ENCODE measurements at places on chromosomes 2 and 18.
A peak's percentile ranks its signal among the peaks of the same experiment; 100 is the strongest.

GRCh38 chr2:127636248-127637235 lies 9.4 kb upstream of the GPR17 start:
- DNase-seq = no peak

- peak; percentile 6 for DNase-seq
Observed at GRCh38 chr2:32958821-32959220, 12.1 kb downstream of the LTBP1 start.

- DNase-seq = no peak
Observed at GRCh38 chr2:74525717-74526648, at the start of gene DQX1. Gene DQX1, minus strand, starts transcription at chr2:74526231. Its CDS starts 502 bp downstream, at chr2:74525729.

DNA sequence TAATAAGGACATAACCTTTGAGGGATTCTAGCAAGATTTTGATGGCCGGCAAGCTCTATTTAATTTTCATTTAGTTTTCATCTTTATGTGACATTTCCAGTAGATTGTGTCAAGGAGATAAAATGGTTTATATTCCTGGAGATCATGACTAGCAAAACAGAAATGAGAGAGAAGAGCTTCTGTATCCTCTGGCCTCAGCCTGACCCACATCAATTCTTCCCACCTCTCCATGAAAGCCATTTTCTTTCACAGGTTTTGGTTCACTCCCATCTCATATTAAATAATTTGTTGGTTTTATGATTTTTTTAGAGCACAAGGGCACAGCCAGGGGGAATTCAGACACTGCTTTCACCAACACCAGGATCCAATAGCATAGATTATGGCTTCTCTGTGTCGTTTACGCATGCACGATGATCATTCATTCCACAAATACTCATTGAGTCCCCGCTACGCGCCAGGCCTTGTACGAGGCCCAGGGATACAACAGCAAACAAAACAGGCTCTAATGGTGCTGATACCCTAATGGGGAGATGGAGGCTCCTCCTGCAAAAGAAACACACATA lies 85.9 kb downstream of the SH3BP4 start:
- DNase-seq = no peak

- peak; percentile 66 for DNase-seq
Observed at GRCh38 chr2:199977984-199978415, 22.6 kb downstream of the MAIP1 start.

- DNase-seq = peak; percentile 29
Observed at GRCh38 chr2:151237422-151238025, 24.1 kb downstream of the RBM43 start.

DNA sequence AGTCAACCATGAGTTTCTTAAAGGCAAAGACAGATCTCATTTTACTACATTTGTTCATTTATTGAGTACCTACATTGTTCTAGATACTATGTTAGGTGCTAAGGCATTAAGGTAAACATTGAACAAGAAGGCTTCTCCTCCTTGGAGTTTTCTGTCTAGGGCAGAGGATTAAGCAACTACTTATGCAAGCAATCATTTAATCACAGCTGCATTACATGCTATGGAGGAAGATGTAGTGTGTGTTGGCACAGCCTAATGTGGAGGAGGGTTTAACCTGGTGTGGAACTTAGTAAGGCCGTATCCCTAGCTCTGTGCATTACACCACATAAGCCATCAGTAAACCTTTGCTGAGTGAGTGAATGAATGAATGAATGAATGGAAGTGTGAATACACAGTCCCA lies 106.5 kb upstream of the MAP3K20 start:
- DNase-seq = peak; percentile 28

- no peak for DNase-seq
Observed at GRCh38 chr2:10246831-10247230, 55.9 kb upstream of the HPCAL1 start.

DNA sequence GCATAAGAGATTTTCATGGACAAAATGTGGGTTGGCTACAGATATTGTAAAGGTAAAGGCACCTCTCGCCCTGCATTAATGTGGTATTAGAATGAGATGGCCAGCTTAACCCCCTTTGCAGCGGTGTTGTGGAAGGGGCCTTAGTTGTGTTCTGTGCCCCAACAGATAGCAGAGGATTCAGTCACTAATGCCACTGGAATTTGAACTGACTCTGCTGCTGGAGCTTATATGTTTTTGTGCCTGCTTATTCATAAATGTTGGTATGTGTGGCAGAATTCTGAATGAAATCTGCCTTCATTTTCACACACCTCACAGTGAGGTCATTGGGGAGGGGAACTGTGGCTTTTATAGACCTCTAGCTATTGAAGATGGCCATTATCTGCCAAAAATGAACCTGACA lies 90.7 kb upstream of the ITGA6 start:
- no peak for DNase-seq

DNA sequence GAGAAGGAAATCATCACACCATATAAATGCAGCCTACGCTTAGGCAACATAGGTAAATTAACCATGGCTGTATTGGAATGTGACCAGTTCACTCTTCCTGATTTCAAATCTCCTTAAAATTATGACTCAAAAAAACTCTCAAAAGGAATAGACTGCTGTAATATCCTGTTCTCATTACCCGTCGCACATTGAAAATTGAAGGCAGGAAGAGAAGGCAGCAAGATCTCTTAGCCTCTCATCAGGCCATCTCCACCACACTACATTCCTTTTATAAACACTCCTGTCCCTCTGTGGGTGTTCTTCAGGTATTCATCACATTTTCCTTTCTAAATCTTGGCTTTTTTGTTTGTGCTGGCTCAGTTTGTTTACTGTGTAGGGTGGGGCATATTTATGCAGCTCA lies 83.2 kb downstream of the PPP1R1C start:
- peak; percentile 37 for DNase-seq

DNA sequence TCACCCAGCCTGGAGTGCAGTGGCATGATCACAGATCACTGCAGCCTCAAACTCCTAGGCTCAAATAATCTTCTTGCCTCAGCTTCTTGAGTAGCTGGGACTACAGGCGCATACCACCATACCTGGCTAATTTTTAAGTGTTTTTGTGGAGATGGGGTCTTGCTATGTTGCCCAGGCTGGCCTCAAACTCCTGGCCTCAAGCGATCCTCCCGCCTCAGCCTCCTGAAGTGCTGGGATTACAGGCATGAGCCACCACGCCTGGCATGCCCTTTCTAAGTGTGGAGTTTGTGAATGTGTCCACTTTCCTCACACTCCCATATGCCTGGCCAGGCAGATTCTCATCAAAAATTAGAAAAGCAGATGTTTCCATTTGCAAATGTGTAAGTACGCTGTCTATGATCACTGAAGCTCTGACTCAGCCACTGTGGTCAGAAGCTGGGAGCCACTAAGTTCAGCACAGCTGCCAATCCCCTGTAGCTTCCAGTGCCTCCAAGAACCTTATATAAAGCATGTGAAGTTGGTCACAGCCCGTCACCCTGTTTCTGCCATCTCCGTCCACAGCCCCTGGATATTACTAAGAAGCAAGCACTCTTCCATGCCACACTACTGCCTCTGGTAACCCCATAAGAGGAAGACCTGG lies 155.4 kb downstream of the FAM210A start:
- peak; percentile 16 for DNase-seq

DNA sequence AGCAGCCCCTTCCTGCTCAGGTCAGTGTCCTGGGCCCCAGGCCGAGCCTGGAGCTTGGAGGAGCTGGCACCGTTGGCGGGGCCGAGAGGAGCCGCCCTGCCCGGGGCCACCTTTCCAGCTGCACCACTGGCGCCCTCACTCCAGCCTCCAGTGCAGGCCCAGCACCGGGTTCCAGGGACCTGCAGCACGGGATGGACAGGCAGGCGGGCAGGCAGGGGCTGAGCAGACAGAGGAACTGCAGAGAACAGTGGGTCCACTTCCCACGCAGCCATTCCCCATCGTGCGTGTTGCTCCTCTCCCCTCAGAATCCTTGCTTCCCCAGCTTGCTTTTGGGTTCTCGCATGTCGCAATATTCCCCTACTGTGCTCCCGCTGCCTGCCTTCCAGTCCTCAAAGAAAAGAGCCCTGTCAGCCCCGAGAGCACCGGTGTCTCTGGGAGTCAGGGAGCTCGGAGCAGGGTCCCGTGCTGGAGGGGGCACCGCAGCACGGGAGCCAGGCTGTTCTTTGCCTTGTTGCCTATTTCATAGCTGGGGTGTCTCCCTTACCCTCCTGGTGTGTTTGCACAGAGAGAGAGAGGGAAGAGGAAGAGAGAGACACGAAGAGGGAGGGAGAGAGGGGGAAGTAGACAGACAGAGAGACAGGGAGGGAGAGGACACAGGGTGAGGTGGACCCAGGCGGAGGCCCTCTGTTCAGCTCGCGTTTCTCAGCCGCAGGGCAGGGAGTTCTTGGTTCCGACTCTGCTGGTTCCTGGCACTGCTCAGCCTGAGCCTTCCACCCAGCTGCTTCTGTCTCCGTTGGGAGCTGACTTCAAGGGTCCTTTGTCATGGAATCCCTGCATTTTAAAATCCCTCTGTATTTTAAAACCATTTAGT lies 126.0 kb downstream of the MBP start:
- no peak for DNase-seq

DNA sequence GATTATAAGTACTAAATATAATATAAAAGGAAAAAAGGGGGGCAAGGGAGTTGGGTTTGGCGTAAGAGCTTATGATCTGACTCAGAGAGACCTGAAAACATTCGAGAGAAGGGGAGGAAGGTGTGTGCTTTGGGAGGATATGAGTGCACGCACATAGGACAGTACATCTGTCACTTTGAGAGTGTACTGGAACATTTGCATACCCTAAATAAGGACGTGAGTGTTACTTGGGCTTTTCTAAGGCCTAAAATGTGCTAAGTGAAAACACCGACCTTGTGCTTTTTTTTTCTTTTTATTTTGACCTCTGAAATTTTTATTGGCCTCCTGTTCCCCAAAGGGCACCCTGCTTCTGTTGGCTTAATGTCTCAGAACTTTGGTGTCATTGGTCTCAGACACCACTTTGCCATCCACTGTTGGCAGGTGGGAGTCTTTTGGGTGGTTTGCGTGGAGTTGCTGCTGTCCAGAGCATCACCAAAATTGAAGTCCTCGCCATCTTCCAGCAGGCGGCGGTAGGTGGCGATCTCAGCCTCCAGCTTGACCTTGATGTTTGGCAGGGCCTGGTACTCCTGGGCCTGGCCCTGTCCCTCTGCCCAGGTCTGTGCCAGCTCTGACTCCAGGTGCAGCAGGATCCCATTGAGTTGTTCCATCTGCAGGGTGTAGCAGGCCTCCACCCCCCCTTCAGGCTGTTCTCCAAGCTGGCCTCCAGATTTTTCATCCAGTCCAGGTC lies 57.7 kb downstream of the CD28 start:
- DNase-seq = no peak

DNA sequence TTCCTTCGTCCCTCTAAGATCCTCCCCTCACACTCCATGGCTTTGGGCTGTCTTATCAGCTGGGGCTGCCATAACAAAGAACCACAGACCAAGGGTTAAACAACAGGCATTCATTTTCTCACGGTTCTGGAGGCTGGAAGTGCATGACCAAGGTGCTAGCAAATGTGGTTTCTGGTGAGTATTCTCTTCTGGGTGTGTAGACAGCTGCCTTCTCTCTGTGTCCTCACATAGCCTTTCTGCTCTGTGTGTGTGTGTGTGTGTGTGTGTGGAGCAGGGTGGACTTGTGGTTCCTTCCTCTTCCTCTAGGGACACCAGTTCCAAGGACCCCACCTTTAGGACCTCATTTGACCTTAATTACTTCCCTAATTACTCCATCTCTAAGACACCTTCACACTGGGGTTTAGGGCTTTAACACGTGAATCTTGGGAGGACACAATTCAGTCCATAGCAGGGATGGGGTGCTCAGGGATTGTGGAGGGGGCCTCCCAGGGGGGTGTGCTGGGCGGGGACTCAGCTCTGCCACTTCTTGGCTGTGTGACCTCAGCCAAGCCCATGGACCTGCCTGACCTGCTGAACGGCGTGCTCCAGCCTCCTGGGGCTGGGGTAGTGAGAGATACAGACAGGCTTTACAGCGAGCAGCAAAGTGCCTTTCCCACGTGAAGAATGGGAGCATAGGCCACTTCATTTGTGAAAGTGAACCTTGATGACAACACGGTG lies 38.0 kb downstream of the ACKR3 start:
- peak; percentile 92 for DNase-seq

GRCh38 chr2:172256886-172257285 lies 154.2 kb upstream of the DLX2 start:
- no peak for DNase-seq

GRCh38 chr2:85822766-85823165 lies 66.0 kb downstream of the ST3GAL5 start:
- DNase-seq = no peak

DNA sequence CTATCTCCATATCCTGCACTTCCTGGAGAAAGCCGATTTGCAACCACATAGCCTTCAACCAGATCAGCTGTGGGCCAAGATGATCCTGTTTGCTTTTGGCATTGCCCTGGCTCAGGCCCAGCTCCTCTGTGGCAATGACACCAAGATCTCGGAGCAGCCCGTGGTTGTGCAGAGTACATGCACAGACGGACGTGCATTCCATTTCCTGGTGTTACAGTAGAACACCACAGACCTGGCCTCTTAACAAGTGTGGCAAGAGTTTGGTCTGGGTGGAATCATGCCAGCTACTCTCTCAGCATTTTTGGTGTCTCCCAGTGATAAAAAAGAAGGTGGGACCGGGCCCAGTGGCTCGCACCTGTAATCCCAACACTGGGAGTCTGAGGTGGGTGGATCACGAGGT lies 20.0 kb downstream of the MALT1 start:
- DNase-seq = peak; percentile 25

DNA sequence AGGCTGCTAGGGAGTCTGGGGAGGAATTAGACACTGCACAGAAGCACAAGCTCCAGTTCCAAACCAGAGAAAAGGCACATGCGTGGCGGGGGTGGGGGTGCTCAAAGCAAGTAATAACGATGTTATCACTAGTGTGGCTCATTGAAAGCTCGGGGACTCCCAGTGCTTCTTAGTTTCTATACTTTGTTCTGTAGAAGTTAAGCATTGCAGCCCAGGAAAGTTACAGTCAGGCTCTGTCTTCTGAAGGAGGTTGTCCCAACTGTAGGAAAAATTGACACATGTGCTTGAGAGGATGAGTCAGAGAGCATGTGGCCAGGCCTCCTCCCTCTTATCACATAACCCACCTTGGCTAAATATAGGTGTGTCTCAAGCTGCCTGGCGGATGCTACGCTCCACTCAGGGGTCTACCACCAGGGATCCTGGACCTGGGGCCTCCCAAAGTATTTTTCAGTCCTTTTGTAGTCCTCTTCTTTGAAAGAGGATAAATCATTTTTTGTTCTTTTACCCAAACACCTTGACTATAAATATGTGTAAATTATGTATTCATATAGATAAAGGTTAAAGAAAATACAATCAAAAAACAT lies 3.8 kb downstream of the GALNT5 start:
- DNase-seq = peak; percentile 87
